ENCODE measurements at places on chromosomes 16 and 17.

DNA sequence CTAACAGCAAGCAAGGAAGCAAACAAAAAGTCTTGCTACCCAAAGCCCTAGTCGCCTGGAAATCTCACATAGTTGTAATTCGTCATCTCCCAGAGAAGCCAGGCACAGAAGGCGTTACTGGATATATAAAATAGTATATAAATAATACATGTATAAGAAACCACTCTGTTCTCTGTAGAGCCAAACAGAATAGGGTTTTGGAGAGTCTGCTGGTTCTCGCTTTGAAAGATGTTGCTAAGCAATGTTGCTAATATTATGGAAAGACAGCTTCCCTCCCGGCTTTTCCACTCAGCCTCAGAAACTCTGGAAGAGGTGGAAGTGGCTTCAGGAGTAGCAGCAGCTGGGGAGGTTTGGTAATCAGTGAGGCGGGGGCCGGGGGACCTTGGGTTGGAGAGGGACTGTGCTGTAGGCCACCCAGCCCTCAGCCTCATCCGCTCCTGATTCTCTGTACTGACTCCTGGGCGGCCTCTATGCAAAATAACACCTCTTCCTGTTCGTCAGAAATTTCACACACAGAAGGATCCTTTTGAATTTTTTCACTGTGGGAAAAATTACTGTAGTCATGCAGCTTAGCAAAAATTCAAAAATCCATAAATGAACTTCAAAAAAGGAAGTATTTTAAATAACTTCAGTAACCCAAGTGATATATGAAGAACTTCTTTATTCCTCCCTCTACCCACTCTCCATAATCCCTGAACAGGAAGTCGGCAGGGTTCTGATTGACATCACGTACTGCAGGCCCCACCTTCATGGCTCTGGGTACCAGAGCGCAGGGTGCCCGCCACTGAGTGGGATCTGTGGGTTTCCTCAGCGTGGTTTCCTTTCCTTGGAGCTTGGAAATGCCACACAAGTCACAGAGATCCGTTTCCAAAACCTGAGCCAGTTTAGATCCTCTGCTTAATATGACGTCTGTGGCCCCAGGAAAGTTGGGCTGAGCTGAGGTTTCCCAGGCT is 51.4 kb downstream of the RAP1GAP2 start:
- DNase-seq = no peak

- peak; percentile 37 for DNase-seq
Measured at GRCh38 chr17:1153795-1154546, 25.8 kb downstream of the ABR start.

DNA sequence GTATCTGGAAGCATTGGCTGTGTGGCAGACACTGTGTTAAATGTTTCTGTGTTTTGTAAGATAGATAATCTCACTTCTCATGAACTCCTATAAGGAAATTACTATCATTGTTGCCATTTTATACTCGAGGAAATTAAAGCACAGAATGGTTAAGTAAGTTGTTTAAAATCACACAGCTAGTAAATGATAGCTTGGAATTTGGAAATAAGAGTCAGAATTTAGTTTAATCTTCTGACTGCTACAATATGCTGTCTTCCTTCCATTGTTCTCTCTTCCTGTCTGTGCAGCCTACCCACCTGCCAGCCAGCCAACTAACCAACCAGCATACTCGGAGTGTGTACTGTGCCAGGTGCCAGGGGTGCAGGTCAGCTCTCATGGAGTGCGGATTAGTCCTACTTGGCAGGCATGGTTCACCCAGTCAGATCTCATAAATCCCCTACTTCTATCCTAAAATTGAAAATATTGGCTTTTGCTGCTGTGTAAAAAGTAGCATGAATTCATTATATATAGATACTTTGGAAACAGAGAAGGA is 79.9 kb upstream of the LGALS9 start:
- DNase-seq = no peak

- DNase-seq = no peak
Measured at GRCh38 chr16:6600167-6600566, 732.5 kb upstream of the RBFOX1 start.

DNA sequence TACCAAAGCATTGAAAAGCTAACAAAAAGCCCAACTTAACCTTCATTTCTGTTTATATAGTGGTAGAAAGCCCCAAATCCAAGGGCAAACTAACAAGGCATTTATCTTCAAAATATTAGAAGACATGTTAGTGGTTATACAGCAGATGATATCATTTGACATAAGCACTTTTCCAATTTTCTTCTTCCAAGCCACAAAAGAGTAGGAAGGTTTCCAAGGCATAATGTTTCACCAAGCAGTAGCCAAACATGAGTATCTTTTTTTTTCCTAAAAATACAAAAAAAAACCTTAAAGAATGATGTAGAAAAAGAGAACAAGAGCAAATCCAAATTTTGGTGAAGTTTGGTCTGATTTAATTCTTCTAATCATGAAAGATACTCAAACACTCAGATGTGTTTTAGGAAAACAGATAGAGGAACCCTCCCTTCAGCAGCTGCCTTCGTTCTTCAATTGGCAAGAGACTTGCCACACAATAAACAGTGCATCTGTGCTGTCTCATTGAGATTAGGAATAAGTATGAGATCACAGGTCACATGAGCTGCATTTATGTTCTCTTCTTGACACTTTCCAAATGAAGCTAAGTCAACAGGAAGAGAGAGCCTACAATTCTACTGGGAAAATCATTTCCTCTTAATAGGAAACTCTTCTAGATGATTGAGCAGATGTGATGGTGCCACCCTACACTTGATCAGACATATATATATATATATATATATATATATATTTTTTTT is 106.7 kb downstream of the TTC19 start:
- DNase-seq = peak; percentile 28

DNA sequence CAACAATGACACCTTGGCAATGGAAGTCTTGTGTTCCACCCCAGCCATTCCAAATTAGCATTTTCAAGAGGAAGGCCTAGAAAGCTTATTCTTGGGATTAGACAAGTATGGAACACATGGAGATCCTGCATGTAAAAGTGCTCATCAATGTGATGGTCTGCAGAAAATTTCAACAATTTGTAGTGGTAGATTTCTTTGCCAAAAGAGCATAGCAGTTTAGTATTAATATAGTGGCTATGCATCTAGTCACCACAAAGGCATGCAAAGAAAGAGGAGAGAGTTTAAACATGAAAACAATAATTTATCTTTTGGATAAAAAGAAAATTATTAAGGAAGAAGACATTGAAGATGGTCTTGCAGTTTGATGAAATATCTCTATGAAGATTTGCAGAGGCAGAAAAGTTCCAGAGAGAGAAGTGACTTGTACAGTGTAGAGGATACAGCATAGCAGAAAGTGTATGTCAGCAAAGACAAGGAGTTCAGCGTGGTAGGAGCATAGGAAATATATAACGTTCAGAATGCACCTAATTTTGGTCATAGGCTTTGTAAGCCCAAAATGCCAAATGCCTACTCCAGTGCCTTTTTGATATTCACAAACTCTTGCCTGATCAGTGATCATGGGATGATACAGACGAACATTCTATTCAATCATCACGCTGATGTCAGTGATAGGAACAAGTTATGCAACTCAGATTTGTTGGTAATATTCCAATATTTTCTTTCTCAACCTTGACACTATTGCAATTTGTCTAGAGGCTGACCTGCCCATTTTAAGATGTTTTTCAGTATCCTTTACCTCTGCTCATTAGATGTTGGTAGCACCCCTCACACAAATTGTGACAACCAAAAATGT is 727.9 kb upstream of the SOX9 start:
- no peak for DNase-seq

- DNase-seq = no peak
Measured at GRCh38 chr16:53925526-53925925, 221.6 kb downstream of the FTO start.

DNA sequence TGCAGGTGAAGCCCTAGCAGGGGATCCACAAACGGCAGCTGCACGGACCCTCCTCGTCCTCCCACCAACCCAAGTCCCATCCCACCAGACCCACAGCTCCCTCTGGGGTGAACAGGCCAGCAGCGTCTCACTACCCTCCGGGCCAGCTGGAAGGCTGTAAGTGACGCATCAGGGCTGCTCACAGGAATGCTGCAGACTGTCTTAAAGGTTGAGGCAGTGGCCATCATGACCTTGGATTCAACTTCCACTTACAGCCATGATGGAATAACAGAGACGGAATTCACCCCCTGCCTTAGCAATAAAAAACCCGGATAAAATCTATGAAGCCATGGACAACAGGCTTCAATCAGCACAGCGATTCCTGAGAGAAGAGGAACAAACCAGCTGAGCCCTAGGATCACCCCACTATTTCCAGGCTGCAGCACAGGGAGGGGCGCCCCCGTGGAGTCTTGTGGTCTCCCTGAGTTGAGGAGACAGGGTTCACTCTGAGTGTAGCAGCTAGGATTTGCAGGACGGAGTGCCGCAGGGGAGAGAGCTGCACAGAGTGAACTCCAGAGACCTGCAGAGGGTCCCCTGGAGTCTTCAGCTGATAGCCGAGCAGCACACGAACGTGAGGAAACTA is 10.5 kb downstream of the FAM83G start:
- no peak for DNase-seq

GRCh38 chr16:68786685-68787418 is 49.8 kb downstream of the CDH1 start:
- no peak for DNase-seq

DNA sequence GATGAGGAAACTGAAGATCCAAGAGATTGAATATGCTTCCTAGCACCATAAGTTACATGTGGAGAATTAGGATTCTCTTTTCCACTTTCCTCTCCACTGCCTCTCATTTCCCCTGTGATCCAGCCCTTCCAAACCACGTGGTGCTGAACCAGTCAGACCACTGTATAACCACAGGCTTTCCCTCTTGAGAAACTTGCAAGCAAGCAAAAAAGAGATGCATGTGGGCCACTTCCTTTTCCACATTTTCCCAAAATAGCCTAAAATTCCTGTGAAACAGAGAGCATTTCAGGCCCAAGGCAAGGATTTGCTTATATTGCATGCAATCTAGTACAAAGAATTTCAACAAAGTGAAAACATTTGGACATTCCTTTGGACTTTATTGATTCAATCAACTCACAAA is 59.3 kb upstream of the KSR1 start:
- DNase-seq = no peak

GRCh38 chr17:52383493-52384100 is 225.1 kb upstream of the CA10 start:
- peak; percentile 83 for DNase-seq

GRCh38 chr16:75195811-75196790 is 10.9 kb downstream of the CTRB2 start:
- no peak for DNase-seq

DNA sequence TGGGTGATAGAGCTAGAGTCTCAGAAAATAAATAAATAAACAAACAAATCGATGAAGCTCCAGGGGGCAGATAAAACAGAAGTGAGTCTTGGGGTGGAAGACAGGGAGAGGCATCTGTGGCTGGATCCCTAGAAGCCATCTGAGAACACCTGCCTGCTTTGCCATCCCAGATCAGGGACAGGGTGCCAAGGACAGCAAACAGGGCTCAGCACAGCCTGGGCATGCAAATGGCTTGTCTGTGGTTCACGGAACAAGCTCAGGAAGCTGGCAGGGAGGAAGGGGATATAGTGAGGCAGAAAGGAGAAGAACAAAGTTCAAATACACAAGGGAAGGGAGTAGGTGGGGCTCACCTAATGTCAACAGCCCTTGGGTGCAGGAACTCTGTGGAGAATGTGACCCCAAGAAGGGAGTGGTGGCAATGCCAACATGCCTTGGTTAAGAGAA is 27.5 kb downstream of the TRIM25 start:
- no peak for DNase-seq

- DNase-seq = peak; percentile 45
Measured at GRCh38 chr17:79707931-79708891, 22.5 kb upstream of the ENPP7 start.

DNA sequence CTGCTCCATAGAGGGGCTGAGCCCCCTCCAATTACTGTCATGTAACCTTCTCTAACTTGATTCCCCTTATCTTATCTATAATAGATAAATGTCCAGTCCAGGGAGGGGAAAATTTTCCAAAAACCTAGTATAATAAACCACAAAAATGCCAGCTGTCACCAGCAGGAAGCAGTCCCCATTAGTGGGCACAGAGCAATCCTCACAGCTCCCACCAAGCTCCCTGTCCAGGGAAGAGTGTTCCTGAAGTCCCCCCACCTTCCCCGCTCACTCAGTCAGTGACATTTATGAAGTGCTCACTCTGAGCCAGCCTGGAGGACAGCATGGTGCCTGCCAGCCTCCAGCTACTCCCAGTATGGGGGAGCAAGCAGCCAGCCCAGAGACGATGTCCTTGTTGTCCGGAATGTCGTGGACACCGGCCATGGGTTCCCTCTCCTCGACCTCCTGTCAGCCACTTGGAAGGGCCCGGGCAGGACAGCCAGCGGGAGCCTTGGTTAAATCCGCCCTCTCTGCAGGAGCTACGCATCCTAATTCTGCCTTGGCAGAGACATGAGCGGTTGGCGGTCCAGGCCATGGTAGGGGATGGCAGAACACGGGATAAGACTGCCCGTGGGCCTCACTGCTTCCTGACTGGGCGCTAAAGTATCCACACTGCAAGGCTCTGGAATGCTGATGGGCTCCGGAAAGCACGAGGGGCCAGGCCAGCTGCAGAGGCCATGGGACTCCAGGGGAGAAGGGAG is 102.0 kb upstream of the CDH5 start:
- no peak for DNase-seq

GRCh38 chr17:40176754-40177110 is 538 bp upstream of the RAPGEFL1 start:
- DNase-seq = no peak

DNA sequence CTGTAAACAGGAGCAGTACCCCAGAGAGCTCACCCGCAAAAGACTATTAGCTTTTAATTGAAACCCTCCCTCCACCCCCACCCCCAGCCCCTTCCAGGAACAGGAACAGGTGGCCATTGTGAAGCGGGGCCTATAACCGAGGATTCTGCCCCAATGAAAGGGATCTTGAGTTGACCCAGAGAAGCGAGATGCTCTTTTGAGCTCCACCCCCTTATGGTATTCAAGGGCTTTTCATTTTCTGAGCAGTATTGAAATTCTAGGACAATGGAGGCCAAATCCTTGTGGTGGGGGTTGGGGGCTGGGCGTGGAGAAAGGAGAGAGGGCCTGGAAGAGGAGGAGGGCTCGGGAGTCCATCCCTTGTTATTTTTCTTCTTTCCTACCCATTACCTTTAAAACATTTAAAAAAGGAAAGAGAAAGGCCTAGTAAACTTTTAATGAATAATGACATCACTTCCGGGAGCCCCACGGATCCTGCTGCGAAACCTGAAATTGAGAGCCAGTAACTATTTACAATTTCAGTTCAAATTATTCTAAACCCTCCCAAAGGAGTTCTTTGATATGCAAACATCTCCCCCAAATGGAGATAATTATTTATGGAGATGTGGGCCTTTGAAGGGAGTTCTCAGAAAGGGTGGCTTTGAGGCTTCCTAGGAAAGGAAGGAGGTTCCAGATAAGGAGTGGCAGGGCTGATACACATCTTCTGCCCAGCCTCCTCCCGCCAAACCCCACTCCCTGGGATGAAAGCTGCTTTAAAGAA is 30.5 kb downstream of the HS3ST3B1 start:
- DNase-seq = no peak

Data from RKO (cell line).